Osteocyte (in vitro differentiated cells): ENCODE measurements at places on chromosomes 12 and 14. TPM values are rescaled to one million over a fixed set of nuclear protein-coding genes. Genes with fewer than 3 reads are reported as not detected.

The SMCO2 gene
- not detected in 2 replicates for total RNA-seq

The RTL1 gene
- total RNA-seq = not detected in 2 replicates

The DEPDC4 gene
- 1.4 TPM in 2 replicates for total RNA-seq

The THAP2 gene
- total RNA-seq = 5.0 and 5.1 TPM in 2 replicates

The MGST1 gene
- total RNA-seq = 17.8 and 17.9 TPM in 2 replicates

The BCAT1 gene
- total RNA-seq = 155 and 167 TPM in 2 replicates

The HOXC12 gene
- not detected in 2 replicates for total RNA-seq

The LRRK2 gene
- total RNA-seq = not detected in 2 replicates

The COL2A1 gene
- total RNA-seq = 0.70 and 2.0 TPM in 2 replicates

The SLC35F4 gene
- total RNA-seq = not detected in 2 replicates

The KRT82 gene
- total RNA-seq = not detected in 2 replicates

The OR6C6 gene
- total RNA-seq = not detected in 2 replicates

The TRIM9 gene
- total RNA-seq = 4.4 and 4.8 TPM in 2 replicates

The CIDEB gene
- total RNA-seq = not detected in 2 replicates

The ANKS1B gene
- 0.29 and 0.70 TPM in 2 replicates for total RNA-seq

The KDM5A gene
- 77.3 and 81.1 TPM in 2 replicates for total RNA-seq

The RFX4 gene
- total RNA-seq = not detected in 2 replicates

The KLRC2 gene
- 3.0 and 3.6 TPM in 2 replicates for total RNA-seq

The GALNT9 gene
- not detected in 2 replicates for total RNA-seq

The TMEM30B gene
- total RNA-seq = 1.2 and 1.3 TPM in 2 replicates

The RD3L gene
- total RNA-seq = not detected in 2 replicates

The IL26 gene
- total RNA-seq = 0.34 TPM in 1 of 2 replicates, not detected in the other

The KRT73 gene
- not detected in 2 replicates for total RNA-seq

The TEAD4 gene
- 28.9 and 30.0 TPM in 2 replicates for total RNA-seq

The OTX2 gene
- not detected in 2 replicates for total RNA-seq

The CLEC6A gene
- total RNA-seq = not detected in 2 replicates

The SRRM4 gene
- total RNA-seq = not detected in 2 replicates

The ANG gene
- total RNA-seq = 7.4 and 8.6 TPM in 2 replicates

The OTOGL gene
- 0.19 and 0.21 TPM in 2 replicates for total RNA-seq

The TSPAN8 gene
- 0.38 TPM in 1 of 2 replicates, not detected in the other for total RNA-seq

The KRT85 gene
- not detected in 2 replicates for total RNA-seq

The ACRBP gene
- total RNA-seq = 0.73 and 1.0 TPM in 2 replicates

The AQP5 gene
- total RNA-seq = 0.24 and 0.46 TPM in 2 replicates

The KCNA5 gene
- total RNA-seq = not detected in 2 replicates

The KDM2B gene
- total RNA-seq = 30.8 and 31.9 TPM in 2 replicates

The CLEC1B gene
- not detected in 2 replicates for total RNA-seq

The PARP2 gene
- total RNA-seq = 22.7 and 25.3 TPM in 2 replicates

The MLH3 gene
- total RNA-seq = 21.8 and 22.9 TPM in 2 replicates

The SYT1 gene
- 0.59 and 1.7 TPM in 2 replicates for total RNA-seq

The SLCO1B3 gene
- not detected in 2 replicates for total RNA-seq

The CCDC196 gene
- total RNA-seq = not detected in 2 replicates

The CKAP4 gene
- 182 and 197 TPM in 2 replicates for total RNA-seq

The PXMP2 gene
- total RNA-seq = 25.6 and 28.1 TPM in 2 replicates

The PROX2 gene
- total RNA-seq = not detected in 2 replicates

The DNAJC22 gene
- total RNA-seq = 0.55 and 0.99 TPM in 2 replicates

The KLRD1 gene
- total RNA-seq = 0.03 and 0.37 TPM in 2 replicates

The ADSS1 gene
- 3.7 and 4.5 TPM in 2 replicates for total RNA-seq

The TMPRSS12 gene
- total RNA-seq = not detected in 2 replicates

The TNS2 gene
- 107 and 116 TPM in 2 replicates for total RNA-seq

The LRP1-AS gene
- not detected in 2 replicates for total RNA-seq

The TEX52 gene
- not detected in 2 replicates for total RNA-seq

The CLEC2A gene
- total RNA-seq = not detected in 2 replicates

The CTSG gene
- total RNA-seq = not detected in 2 replicates

The MAP3K9 gene
- 1.3 and 1.4 TPM in 2 replicates for total RNA-seq

The FAM181A gene
- total RNA-seq = not detected in 2 replicates

The TAS2R50 gene
- 1.6 and 3.1 TPM in 2 replicates for total RNA-seq

The FIGNL2 gene
- total RNA-seq = 0.08 TPM in 2 replicates

The TRPV4 gene
- 1.3 and 1.6 TPM in 2 replicates for total RNA-seq

The LRIG3 gene
- total RNA-seq = 241 and 249 TPM in 2 replicates
